ENCODE measurements at places on chromosomes 2 and 18.

DNA sequence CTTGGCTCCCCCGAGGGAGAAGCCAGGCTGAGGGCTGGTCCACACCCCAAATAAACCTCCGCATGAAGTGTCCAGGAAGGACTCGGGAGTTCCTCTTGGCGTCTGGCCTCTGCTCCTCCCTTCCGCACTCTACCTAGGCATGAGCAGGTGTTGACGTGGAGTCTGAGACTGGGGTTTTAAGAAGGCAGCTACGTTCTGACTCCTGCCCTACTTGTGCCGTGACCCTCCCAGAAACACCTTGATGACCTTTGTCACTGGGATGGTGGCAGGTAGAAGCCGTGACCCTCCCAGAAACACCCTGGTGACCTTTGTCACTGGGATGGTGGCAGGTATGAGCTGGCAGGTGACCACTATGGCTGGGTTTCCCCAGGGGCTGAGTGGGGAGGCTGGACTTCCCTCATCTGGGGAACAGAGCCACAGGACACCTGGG, 54.8 kb downstream of the HS6ST1 start:
- DNase-seq = no peak

- DNase-seq = no peak
These were observed 17.7 kb upstream of the DCC start for GRCh38 chr18:52322307-52322706.

GRCh38 chr2:183463821-183464220, 339.6 kb downstream of the NUP35 start:
- no peak for DNase-seq

DNA sequence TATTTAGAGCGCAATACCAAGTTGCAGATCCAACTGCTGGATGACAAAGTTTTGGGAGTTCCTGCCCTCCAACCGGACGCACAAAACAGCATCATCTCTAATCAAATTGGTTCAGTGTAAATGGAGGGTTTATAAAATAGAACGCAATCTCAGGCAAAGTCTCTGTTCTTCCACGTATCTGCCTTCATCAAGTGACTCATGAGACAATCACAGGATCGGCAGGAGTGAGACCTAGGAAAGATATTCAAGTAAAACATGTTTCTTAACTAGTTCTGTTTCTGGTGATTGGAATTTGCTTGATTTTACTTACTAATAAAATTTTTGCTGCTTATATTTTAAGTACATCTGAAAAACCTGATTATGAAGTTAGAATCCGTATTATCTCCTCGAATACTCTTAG, 7.6 kb downstream of the FZD5 start:
- no peak for DNase-seq

GRCh38 chr18:28039078-28039477, 137.9 kb downstream of the CDH2 start:
- no peak for DNase-seq

DNA sequence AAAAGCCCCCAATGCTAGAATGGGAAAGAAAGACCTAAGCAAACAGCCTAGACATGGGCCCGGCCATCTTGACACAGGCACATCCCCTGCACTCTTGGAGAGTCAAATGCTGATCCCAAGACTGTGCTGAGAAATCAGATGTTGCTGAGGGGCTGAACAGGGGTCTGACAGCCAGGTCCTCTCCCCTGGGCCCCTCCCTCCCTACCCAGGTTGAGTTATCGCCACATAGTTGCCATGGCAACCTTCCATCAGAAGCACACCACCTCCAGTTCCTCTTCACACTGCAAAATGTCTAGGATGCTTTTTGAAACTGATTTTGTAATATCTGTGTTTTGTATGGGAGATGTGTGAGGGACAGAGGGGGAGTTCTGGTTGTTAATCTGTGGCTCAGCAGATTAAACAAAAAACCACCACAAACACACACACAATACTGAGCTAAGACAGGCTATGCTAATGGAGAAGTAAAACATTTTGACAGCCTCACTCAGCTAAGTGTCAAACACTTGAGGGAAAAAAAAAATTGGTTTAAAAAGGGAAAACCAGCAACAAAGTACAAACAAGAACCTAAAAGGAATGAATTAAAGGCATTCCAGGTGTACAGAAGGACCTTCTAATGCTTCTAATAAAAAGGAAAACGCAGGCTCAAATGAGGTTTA, 88.2 kb downstream of the TMEM163 start:
- no peak for DNase-seq

DNA sequence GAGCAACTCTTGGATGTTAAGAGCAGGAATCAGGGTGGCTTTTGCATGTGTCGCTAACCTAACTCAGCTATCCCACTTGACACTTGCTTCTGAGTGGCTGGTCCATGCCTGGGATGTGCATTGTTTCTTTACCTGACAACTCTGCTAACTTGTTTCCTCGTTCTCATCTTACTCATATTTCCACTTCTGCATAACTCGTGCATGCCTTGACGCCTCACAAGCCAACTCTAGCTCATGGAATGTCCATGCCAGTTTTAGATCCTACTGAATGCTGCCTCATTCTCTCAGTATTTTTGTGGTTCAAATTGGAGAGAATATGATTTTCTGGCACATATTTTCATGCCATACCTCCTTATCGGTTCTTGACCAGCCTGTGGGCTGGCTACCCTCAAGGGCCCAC, 52.5 kb downstream of the CDCA7 start:
- DNase-seq = no peak

DNA sequence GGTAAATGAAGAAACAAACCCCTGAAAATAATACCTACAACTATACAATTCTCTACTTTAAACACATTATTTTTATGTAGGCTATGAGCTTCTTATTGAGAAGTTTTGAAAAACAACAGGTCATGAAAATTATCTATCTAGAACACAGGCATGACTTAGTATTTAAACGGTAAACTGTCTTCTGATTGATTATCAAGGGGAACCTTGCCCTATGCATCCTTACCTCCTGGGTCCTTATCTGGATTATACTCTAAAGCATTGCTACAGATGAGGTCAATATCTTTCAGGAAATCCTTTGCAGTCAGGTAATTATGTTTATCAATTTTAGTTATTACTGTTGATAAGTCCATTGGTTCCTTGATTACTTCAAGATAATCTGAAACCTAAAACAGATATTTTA, 144.3 kb downstream of the ATAD2B start:
- no peak for DNase-seq

DNA sequence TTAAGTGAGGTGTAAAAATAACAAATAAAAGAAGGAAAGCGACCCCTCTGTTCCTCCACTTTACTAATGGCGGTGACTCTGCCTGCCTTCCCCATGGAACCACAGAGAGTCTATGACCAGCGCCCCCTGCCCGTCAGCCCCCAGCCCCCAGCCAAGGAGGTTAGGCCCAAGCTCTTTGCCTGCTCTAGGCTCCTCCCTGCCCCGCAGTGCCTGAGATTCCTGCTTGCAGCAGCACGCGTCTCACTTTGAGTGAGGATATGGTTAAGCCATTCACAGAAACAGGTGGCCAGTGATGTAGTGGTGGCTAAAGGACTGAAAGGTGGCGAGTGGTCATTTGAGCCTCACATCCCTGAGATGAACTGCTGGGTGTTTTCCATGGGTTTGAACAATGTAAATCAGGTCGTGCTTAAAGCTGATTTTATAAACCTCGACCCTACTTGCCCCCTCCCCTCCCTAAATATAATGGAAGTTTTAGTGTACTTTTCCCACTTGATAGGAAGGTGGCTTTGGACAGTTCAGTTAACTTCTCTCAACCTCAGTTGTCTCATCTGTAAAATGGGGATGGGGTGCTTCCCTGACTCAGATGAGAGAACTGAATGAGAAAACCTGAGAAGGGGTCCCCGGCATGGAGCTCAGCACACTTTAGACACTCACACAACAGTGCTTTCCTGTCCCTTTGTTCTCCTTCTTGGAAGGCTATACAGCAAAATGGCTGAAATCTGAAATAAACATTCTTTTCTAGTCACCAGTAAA, 46.5 kb downstream of the IL1RL2 start:
- peak; percentile 62 for DNase-seq

DNA sequence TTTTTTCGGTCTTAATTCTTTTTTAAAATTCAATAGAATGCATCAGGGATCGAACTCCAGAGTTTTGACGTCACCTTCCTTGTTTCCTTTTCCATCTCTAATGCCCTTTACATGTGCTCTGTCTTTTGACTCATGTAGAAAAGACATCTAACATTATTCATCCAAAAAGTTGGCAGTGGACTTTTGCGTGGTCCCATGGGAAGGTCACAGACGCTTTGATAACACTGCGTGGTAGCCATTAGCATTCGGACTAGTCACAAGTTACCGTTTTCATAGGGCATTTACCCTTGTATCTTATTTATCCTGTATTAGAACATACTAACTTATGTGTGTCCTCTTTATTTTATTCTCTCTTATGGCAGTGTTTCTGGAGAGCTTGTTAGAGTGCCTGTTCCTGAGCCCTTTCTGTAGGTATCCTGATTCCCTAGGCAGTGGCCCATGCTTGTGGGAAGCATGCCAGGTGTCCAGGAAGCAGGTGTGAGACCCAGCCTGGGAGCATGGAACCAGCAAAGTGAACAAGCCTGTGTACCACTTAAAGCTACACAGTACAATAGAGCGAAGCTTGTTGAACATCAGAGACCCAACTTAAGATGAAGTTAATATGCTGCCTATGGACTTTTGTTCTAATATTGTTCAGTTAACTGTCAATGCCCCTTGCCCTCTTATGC, 73.6 kb upstream of the RBM44 start:
- no peak for DNase-seq

- DNase-seq = no peak
These were observed 2.4 kb downstream of the SCYGR8 start for GRCh38 chr2:227748079-227748478.

DNA sequence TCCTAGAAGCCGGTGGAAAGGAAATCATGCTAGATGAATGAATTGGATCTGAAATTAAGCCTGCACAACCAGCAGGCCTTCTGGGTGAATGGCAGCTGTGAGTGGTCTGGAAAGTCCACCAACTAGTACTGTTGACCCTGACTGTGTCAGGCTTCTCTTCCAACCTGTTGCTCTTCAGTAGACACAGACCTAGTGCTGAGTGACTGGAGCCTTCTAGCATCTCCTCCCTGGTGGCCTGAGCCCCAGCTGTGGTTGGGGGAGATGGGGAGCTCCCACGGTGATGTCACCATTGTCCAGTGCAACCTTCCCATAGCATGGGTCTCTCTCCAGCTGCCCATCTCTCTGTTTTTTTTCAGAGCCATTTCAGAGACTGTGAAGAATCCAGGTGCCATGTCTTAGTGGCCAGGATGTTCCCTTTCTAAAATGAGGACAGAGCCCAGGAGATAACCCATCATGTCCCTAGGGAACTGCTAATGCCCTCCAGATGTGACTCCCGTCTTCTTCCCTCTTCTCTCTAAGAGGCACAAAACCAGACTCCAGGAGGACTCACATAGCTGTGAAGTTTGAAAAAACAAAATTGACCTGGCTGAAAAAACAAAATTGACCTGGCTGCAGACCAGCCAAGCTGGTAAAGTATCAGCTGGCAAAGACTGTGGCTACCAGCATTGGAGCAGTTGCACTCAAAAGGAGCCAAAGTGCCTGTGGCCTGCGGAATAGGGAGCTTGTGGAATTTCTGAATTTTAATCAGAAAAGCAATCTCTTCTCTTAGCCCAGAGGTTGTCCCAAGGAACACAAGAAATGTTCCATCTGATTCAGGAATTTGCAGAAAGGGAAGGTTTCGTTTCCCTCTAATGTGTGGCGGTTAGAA, 67.4 kb upstream of the RPL31 start:
- DNase-seq = no peak

- DNase-seq = no peak
These were observed 181.7 kb downstream of the ATAD2B start for GRCh38 chr2:23745068-23745725.

DNA sequence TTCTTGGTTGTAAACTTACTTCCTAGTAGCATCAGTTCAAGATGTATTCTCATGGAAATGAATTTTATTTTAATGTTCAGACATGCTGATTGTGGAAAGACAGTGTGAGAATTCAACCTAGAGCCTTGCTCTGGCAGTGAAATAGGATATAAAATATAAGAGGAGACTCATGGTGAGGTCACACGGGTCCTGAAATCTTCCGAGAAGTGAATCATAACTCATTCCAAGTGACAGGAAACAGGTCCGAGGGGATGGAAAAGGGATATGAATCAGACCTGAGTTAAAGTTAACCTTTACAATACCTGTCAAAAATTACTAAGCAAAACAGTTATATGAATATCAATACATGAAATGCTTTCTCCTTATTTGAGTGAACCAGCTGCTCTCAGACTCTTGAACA, 185.2 kb upstream of the LRRTM1 start:
- DNase-seq = no peak

GRCh38 chr18:49100226-49100968, 149.6 kb upstream of the SMAD7 start:
- no peak for DNase-seq

DNA sequence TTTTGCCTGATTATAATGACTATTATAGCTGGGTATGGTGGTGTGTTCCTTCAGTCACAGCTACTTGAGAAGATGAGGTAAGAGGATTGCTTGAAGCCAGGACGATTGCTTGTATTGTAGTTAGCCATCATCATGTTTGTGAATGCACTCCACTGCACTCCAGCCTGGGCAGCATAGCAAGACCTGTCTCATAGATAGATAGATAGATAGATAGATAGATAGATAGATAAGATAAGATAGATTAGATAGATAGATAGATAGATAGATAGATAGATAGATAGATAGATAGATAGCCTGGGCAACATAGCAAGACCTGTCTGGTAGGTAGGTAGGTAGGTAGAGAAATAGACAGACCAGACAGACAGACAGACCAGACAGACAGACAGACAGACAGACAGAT, 127.3 kb downstream of the MGAT5 start:
- DNase-seq = no peak

- DNase-seq = no peak
These were observed 98.7 kb upstream of the SLC66A3 start for GRCh38 chr2:11056614-11057013.

DNA sequence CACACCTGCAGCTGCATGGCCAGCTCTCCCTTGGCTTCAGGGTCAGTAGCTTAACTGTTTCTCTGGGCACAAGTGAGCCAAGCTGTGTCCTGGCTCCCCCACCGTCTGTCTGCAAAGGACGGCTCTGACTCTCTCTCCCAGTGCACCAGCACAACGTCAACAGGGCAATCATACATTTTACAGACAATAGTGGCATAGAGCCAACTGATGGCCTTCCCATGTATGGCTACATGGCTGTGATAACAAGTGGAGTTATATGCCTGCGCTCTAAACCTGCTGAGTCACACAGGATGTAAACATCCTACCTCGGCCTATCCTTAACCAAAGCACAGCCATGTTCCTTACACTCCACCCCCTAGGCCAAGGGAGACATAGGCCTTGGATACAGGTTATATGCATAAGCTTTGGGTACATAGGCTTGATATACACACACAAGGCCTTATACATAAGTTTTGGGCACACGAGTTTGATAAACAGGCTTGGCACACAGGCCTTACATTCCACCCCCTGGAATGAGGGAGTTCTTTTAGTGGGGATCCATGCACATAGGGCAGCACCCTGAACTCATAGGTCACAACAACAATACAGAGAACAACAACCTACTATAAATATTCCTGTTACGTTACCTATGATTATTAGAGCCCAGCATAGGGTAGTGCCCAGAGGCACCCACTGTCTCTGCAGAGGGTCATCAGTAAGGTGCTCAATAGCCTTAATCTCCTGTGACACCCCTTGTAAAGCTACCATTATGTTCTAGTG, 17.7 kb downstream of the PHOSPHO2 start:
- no peak for DNase-seq

Measured in esophagus muscularis mucosa (tissue), 4 donors.